ENCODE measurements at places on chromosomes 3 and 15.

DNA sequence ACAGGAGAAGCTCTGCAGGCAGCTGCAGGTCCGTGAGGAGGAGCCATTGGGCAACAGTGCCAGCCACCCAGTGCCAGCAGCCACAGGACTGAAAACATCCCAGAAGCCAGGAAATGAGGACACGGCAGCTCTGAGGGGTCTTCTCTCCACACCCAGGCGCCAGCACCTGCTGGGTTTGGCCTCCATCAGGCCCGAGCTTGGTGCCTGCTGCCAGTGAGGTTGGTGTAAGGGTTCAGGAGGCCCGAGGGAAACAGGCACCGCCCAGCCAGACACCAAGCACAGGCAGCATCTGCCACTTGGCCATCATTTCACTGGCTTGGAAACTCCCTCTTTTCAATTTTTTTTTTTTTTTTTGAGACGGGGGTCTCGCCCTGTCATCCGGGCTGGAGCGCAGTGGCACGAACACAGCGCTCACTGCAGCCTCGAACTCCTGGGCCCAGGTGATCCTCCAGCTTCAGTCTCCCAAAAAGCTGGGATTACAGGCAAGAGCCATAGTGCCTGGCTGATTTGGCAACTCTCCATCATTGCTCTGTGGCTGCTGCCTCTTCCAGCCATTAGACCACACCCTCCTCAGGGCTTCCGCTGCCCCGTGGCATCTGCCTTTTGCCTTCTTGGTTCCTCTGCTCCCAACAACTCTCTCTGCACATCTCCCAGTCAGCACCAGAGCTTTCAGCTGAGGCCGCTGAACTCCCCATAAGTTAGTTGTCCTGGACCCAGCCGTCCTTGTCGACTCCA, 1.5 kb upstream of the ITIH3 start:
- no peak for DNase-seq

DNA sequence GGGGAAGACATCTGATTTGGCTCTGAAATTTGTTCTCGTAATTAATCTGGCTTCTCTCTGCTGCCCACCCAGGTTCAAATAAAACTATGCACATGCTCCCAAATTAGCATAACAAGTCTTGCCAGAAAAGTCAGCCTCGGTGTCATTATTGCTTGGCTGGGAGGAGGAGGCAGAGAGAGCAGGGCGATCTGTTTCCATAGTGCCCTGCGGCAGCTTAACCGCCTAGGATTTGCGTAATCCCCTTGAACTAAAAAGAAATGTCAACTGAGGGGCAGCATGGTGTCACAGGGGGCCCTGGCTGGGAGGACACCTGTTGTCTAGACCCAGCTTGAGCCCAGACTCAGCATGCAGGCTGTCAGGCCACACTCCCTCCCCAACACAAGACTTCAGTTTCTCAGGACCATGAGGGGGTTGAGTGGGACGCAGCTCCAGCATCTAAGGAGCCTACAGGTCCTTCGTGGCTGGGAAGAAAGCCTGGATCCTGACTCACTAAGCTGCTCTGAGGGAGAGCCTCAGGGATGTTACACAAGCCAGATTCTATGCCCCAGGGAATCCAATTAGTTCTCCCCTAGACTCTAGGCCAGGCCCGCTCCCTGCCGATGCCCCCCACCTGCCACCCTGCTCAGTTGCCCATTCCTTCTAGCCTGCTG, 17.3 kb downstream of the MRPS11 start:
- DNase-seq: no peak

DNA sequence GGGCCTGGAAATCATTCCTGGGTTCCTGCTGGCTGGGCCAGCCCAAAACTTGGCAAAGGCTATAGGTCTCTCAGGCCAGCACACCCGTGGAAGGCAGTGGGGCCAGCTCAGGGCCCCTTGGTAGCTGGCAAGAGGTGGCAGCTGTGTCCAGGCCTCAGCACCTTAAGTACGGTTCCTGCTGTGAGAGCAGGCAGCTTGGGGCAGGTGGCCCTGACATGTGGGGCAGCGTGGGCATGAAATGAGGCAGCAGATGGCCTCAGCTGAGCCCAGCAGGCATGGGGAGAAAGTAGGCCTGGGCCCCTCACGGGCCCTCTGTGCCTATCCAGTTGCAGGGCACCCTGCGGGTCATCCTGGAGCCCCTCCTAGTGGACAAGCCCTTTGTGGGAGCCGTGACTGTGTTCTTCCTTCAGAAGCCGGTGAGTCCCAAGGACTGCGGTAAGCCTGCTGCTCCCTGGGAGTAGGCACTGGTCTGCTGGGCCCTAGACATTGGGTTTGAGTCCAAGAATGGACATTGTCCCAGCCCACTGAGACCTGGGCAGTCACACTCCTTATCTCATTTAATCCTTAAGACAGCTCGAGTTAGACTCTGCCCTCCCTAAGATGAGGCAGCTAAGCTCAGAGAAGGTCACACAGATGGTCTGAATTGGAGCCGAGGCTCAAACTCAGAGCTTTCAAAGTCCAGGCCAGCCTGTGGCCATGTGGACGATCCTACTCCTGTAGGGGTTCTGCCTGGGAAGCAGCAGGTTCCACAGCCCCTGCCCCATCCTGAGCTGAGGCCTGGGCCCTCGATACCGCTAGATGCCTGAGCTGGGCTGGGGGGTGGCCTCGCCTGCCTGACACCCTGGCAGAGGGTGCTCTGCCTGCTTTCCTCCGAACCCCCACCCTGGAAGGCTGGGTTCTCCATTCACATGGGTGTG, 25.5 kb downstream of the ESYT3 start:
- no peak for DNase-seq

DNA sequence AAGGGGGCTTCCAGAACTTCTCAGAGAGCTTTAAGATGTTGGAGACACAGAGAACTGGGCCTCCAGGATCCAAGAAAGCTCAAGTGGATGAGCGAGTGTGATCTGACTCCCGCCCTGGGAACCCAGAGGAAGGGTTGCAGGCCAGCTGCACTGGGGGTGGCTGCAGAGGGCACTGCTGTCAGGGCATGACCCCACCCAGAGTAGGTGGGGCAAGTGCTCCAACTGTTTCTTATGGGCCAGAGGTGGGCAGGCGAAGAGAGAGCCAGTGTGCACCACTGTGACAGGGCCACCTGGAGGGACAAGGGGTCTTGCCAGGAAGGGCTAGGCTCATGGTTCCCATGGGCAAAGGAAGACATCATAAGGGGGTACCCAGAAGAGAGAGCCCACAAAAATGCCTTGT, 48.8 kb downstream of the EXOG start:
- DNase-seq: no peak

- no peak for DNase-seq
Measured at GRCh38 chr15:64884679-64885078, 27.0 kb upstream of the ANKDD1A start.

DNA sequence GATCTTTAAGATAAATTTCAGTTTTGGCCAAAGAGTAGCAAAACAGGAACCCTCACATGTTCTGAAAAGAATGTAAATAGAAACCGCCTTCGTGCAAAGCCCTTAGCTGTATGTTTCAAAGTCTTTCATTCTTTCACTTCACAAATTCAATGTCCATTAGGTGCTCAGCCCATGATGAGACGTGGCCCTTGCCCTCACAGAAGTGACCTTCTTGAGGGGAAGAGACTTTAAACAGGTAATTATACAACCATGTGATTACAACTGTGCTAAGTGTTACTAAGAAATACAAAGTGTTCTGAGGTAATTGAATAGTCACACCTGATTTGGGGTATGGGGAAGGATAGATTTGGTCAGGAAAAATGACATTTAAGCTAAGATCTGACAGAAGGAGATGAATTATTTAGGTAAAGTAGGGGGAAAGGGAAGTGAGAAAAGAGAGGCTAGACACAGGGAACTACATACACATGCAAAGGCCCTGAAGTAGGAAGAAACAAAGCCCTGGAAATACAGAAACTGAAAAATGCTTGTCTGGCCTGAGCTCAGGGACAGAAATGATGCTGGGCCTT, 19.6 kb downstream of the HSPBAP1 start:
- no peak for DNase-seq

DNA sequence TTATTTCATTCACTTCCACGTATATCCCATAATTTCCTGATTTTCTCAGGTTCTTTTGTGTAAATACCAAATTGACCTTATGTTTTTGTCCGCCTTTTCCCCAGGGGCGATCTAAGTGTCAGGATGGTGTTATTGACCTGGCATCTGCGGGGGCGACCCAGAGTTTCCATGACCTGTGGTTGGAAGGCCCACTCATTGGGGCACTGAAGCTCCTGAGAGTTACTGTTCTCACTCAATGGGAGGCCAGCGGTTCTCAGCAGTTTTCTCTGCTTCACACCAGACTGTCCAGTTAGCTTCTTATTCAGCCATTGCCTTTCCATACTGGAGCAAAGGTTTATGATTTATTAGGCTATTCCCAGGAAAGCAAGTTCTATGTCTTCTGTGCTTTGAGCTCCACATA, 53.3 kb downstream of the B3GALNT1 start:
- no peak for DNase-seq

- no peak for DNase-seq
Measured at GRCh38 chr3:187941848-187942194, 196.6 kb upstream of the BCL6 start.

GRCh38 chr15:98599909-98600691, 48.2 kb upstream of the IGF1R start:
- DNase-seq: no peak

- DNase-seq: no peak
Measured at GRCh38 chr15:89614164-89614563, 38.9 kb downstream of the TICRR start.

DNA sequence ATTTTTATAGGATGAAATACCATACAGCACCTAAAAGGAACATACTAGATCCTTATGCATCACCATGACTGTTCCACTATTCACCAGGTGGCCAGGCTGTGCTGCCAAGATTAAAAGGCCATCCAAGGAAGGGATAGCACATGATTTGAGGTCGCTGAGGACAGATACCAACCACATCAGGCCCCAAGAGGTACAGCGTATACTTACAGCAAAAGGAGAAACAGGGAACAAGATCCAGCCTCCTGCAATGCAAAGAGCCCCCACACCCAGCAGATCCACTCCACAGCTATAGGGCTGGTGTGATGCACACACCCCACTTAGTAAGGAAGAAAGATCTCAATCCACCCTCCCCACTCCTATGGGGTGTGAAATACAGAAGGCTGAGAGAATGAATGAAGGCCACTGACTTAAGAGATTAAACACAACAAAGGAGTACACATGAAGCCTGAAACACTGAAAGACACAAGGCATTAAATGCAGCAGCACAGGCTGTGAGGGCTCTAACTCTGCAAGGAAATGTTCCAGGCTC, 32.0 kb upstream of the ZNF445 start:
- no peak for DNase-seq

GRCh38 chr15:53251523-53251922, 461.4 kb upstream of the ONECUT1 start:
- no peak for DNase-seq

GRCh38 chr3:94036909-94037507, 8.6 kb upstream of the STX19 start:
- DNase-seq: peak; percentile 11

- DNase-seq: no peak
Measured at GRCh38 chr3:18044191-18044590, 301.8 kb upstream of the TBC1D5 start.

GRCh38 chr3:126213379-126214028, 33.1 kb upstream of the ALDH1L1 start:
- no peak for DNase-seq

DNA sequence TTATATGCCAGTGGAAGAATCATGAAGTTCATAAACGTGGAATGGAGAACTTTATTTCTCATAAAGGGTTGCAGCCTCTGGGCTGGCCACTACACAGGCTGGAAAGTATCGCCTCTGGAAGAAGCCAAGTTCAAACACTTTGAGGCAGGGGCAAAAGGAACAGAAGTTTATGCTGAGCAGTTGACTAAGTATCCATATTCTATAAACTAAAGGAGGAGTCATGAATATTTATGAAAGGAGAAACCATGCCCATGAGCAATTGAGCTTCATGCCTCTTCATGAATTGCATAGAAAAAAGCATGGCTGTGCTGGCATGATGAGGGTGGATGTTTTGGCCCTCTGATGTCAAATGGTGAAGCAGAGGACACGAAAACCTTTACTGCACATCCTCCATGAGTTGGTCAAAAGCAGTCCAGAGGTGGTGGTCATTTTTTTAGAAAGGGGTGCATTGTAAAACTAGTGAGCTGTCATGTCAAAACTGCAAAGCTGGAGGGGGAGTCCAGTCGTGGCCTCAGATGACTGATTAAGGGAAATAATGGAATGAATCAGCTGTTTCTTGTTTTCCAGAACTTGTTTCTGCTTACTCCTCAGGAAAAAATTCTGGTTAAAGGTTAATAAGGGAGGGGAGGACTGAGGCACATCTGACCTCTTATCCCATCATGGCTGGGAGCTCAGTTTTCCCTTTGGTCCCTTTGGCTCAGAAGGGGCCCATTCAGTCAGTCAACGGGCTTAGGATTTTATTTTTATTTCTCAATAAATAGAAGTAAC, 276.7 kb downstream of the CHL1 start:
- no peak for DNase-seq

DNA sequence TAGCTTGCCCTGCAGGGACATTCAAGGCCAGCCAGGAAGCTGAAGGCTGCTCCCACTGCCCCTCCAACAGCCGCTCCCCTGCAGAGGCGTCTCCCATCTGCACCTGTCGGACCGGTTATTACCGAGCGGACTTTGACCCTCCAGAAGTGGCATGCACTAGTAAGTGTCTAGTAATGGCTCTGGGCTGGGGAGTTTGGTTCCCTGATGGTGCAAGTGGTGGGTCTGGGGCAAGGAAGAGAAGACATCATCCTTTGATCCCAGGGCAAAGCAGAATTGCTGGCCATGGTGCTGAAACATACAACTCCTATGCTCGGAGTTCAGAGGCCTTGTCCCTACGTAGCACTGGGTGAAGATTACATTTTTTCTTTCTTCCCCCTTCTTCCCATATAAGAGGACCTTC, 311.4 kb downstream of the EPHB1 start:
- DNase-seq: no peak

- DNase-seq: peak; percentile 15
Measured at GRCh38 chr3:104102386-104102785, 1264.3 kb upstream of the ALCAM start.

- DNase-seq: no peak
Measured at GRCh38 chr15:55998478-55998877, 5.1 kb upstream of the NEDD4 start.

Measured in HS-27A (cell line).